Uterus (tissue), 4 donors: ENCODE measurements at places on chromosomes 2 and 18. TPM values are rescaled to one million over a fixed set of nuclear protein-coding genes. Genes with fewer than 3 reads are reported as not detected.

The COL3A1 gene
- total RNA-seq: 501 TPM

The CFC1 gene
- not detected for total RNA-seq

The ZNF385B gene
- 3.3 TPM for total RNA-seq

The IL36G gene
- total RNA-seq: not detected

The CFAP221 gene
- 4.4 TPM for total RNA-seq

The SLC14A1 gene
- 0.95 TPM for total RNA-seq

The SGO2 gene
- 1.8 TPM for total RNA-seq

The SLC5A7 gene
- total RNA-seq: 0.21 TPM

The CCDC85A gene
- total RNA-seq: 19.7 TPM

The KRTCAP3 gene
- total RNA-seq: 2.6 TPM

The RTKN gene
- total RNA-seq: 36.3 TPM

The CPO gene
- total RNA-seq: not detected

The GPR35 gene
- 7.9 TPM for total RNA-seq

The ANKRD53 gene
- total RNA-seq: not detected

The TCF7L1 gene
- total RNA-seq: 37.1 TPM

The CABYR gene
- not detected for total RNA-seq

The DSEL gene
- 8.8 TPM for total RNA-seq

The SCLY gene
- total RNA-seq: 6.5 TPM

The BOLA3 gene
- total RNA-seq: 14.1 TPM

The CACNB4 gene
- 14.0 TPM for total RNA-seq

The PROKR1 gene
- not detected for total RNA-seq

The FMNL2 gene
- 66.9 TPM for total RNA-seq

The MYO3B gene
- not detected for total RNA-seq

The INPP5D gene
- 15.4 TPM for total RNA-seq

The C2orf15 gene
- total RNA-seq: 1.6 TPM

The IL1R1 gene
- total RNA-seq: 45.7 TPM

The CIB4 gene
- total RNA-seq: 0.61 TPM

The ABCG8 gene
- total RNA-seq: not detected

The SNED1 gene
- total RNA-seq: 18.5 TPM
